ENCODE measurements at places on chromosomes 5 and 9.

DNA sequence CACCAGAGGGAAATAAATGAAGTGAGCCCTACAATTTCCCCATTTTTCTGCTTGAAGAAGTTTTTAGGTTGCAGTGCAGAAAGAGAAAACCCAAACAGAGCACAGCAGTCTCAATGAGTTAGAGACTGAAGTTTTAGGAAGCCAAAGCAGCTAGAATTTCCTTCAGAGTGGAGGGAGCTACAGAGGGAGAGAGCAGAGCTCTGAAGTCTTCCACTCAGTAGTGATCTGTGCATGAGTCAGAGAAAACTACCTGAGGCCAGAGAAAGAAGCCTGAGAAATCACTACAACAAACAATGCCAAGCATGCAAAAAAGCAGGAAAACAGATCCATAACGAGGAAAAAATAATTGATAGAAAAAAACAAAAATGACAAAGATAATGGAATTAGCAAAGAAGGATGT, 17.9 kb upstream of the NDUFB6 start:
- DNase-seq: no peak

DNA sequence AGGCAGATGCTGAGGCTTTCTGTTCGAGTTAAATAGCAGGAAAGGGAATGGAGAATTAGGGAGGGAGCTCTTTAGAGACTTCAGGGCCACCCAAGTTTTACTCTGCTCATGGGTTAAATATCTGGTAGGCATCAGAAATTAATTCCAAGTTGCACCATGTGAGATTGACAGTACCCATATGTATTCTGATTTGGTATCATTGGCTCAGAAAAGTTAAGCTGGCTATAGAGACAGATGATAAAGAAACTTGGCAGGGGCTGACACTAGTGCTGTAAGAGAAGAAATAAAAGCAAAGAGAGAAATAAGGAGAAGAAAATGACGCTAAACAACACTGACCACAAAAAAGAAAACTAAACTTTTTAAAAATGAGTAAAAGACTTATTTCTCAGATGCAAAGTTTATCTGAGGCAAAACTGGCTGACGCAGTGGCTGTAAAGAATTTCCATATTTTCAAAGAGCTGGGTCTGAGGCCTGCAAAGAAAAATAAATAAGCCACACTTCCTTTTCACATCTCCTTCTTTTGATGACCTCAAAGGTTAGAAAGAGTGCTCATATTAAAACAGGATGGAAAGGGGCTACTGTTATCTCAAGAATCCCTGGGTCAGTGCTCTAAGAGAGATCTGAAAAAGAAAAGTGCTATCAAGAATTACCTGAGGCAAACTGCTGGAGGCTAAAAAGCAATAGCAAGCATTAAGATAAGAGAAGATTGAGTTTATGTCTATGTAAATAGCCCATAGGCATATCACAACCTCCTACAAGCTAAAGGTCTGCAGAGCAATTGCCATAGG, 399.0 kb upstream of the MEF2C start:
- DNase-seq: no peak

DNA sequence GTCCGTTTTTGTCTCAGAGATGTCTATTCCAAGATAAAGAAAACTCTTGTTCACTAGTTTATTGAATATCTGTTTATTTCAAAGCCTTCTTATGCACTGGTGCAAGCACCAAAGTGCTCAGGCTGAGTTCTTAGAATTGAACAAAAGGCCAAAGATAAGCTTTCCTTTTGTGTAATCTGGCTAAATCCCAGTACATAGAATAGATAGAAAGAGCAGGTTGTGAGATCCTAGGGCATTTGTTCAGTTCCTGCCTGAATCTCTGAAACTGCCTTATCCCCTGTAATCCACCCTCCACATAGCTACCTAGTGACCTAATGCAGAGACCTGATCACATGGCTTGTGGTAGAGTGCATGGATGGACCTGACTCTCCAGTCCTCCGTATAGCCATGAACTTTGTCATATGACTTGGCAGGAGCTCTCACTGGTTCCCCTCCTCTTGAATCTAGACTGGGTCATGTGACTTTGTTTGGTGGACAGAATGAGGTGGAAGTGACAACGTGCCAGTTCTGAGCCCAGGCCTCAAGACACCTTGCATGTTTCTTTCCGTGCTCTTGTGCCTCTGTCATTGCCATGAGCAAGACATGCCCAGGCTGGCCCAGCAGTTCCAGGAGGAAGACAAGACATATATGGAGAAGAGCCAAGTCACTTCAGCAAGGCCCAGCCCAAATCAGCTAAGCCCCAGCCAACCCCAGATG, 139.3 kb upstream of the SHB start:
- DNase-seq: no peak

DNA sequence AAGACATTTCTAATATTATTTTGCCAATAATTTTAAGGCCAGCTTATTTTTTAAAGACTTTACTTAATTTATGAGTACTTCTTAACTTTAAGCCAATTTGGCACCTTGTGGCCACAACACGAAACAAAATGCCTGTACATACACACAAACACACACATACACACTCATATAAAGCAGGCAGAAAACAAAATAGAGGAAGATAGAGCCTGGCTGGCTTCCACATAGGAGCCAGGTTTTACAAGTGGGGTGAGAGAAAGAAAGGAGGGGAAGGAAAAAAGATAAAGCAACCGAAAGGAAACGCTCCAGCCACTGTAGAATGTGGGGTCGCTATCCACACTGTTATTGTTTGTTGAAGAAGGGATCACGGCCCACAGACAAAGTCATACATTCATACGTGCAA, 10.4 kb downstream of the GMCL2 start:
- no peak for DNase-seq

DNA sequence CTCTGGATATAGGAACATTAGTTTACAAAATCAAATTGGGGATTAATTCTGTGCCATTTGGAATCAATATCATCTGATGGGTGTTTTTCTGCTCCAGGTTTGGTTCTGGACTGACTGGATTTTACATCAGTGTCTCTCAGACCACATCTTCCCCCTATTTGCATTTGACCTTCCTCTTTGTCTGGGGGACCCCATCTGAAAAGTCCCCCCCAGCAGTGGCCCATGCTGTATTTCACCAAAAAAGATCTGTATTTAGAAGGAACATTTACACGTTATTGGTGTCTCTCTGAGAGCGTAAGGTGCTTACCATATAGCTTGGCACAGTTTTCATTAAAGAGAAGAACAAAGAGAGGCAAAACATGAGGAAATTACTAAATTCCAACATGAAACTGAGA, 215.6 kb upstream of the CLINT1 start:
- no peak for DNase-seq

GRCh38 chr5:149337736-149338135, 7.6 kb upstream of the GRPEL2 start:
- DNase-seq: no peak

DNA sequence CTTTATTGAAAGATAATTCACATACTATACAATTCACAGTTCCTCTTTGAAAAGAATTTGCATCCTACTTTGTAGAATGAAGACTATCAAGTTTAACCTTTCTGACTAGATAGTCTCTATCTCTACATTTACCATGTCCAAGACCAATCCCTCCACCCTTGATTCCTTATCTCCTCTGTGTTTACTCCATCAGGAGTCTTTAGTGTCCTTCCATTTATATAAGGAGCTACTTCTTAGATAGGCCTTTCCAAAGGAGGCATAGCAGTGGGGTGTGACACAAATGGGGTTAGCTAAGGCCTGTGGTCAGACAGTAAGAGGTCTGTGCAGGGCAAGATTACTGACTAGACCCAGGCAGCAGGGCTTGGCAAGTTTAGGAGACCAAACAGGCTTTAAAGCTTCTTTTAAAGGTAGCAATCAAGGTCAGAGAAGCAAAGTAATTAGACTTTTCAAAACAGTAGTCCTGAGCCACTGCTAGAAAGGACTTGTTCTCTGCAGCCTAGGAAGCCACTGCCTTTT, 11.1 kb upstream of the DMXL1 start:
- no peak for DNase-seq
